ENCODE measurements at places on chromosomes 12 and 14.
A peak's percentile ranks its signal among the peaks of the same experiment; 100 is the strongest.

DNA sequence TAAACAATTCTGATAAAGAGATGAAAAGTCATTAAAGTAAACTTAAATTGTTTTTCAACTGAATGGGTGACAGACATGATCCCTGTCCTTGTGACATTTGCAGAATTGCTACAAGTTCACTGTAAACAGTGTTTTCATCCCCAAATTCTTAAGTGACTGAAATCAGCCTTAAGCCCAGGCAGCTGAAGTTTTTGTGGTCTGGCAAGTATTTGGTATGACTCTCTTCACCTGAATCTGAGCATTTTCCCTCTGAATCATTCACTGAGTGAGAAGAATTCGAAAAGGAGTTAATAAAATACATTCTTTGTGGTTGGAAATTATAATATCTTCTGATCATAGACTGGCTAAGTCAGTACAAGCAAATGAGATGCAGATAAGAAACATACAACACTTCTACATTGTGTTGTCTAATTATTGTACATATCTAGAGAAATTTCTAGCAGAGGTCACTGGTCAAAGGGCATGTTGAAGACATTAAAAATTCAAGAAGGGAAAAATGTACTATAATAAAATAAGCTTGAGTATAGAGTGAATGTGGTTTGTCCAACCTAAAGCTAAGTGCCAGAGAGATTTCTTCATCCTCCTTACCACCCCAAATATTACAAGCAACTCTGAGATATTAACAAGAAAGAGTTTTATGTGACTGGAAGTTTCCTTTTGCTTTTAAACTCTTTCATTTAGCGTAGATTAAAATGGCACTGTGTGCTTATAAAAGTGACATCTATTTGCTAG, 177.8 kb upstream of the DIO2 start:
- DNase-seq = no peak

- DNase-seq = no peak
Measured at GRCh38 chr14:88322504-88323085, 474 bp downstream of the KCNK10 start.

DNA sequence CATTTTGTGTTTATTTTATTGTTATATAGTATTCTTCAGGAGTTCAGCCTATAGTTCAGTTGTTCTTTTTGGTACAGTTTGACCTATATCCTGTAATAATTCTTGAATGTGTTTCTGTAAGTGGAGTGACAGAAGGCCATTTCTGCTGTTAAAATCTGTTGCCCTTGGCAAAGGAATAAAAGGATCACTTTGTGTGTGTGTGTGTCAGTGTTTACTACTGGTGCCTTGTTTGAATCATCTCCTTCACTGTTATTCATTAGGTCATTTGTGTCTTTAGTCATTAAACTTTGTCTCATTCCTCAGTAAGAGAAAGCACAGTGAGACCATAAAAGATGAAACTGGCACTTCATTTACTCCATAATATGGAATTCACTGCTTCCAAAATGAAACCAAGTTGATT, 130.7 kb downstream of the TMTC2 start:
- DNase-seq = no peak

DNA sequence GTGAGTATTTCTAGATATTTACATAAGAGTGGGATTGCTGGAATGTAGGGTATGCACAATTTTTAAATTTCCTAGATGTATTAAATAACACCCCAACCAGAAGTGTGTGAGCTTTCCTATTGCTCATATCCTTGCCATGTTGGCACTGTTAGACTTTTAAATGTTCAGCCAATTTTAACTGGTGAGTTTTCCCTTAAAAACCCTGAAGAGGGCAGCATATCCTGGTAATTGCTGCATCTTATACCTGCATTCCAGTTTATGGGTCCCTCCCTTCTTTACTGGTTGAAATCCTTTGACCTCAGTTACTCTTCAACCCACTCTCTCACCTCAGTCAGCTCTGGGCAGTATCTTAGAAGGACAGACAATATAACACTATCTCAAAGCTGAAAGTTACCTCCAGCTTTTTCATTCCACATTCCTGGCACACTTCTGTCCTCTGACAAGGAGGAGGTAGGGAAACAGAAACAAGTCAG, 270.6 kb downstream of the PAWR start:
- DNase-seq = no peak

GRCh38 chr12:59084511-59085375, 164.4 kb upstream of the LRIG3 start:
- DNase-seq = no peak

DNA sequence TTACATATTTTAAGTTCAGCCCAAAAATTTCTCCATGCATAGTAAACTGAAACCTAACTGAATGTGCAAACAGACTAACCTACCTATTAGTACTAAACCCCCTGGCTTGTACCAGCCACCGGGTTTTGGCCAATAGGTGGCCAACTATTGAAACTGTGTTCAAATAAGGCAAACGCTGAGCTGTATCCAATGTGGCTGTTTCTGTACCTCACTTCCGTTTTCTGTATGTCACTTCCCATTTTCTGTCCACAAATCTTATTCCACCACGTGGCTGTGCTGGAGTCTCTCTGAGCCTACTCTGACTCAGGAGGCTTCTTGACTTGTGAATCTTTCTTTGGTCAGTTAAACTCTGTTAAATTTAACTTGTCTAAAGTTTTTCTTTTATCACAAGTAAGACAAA, 6.0 kb upstream of the FBXO34 start:
- no peak for DNase-seq

DNA sequence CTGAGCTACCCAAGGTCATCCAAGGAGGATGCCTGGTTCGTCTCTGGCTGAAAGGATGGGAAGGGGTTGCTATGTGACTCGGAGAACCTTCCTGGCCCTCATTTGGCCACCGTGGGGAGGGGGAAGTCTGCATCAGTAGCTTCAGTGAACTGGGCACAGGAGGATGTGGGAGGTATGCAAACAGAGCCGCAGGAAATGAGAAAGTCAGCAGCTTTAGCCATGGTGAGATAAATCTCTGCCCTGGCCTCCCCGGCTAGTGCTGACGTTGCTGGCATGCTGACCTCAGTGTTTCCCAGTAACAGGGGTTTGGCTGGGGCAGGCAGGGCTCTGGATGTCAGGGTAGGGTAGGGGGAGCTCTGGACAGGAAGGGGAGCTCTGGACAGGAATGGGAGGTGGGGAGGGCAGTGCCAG, 2.3 kb upstream of the CEBPE start:
- no peak for DNase-seq

DNA sequence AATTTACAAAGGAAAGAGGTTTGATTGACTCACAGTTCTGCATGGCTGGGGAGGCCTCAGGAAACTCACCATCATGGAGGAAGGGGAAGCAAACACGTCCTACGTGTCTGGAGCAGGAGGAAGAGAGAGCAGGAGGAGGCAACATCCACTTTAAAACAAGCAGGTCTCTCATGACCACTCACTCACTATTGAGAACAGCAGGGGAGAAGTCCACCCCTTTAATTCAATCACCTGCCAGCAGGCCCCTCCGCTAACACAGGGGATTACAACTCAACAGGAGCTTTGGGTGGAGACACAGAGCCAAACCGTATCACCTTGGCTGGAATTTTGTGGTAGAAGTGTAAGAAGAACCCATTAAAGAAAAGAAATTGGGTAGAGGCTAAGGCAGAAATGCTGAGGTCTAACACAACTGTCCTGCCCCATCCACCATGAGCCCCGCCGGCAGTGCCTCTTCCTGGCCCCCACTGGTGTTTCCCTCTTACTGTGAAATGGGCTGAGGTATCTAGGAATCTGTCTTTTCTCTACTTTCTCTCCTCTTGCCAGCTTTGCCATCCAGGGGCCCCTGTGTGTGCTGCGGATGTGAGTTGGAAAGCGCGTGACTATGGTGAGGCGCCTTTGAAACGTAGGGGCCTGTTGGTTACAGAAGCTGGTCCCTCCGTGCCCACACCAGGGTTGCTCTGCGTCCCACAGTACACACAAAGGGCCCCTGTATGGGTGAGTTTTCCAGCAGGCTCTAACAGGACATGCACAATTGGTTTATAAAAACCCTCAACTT, 108.0 kb upstream of the TMEM132D start:
- DNase-seq = no peak

- DNase-seq = no peak
Measured at GRCh38 chr12:107310621-107311020, 217.3 kb upstream of the CRY1 start.

DNA sequence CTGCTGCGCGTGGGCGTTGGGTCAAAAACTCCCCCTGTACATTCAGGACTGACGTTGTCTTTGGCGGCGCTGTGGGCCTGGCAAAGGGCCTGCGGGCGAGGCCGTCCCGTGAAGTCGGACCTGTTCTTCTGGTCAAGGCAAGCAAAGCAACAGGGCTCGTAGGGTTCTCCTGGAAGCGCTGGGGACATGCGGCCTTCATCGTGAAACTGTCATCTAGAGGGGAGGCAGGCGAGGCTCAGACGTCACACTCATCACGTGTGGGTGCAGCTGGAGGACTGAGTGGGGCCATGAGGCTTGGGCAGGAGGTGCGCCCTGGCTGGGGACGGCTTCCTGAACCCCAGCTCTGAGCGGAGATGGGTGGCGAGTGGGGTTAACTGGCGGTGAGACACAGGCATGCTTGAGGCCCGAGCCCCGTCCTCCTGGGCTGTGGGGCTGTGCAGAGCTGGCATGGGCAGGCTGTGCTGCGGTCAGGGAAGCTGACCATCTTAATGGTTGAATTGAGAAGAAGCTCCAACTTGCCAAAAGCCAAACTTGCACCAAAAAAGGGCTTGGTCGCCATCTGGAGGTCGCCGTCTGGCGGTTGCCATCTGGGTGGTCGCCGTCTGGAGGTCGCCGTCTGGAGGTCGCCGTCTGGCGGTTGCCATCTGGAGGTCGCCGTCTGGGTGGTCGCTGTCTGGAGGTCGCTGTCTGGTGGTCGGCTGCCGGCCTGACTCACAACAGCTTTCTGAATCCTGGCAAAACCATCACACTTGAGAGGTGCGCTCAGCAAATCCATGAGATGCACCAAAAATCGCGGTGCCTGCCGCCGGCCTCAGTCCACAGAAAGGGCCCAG, 66.2 kb downstream of the NOC4L start:
- no peak for DNase-seq

GRCh38 chr12:5437182-5437583, 5.3 kb downstream of the NTF3 start:
- DNase-seq = no peak

- no peak for DNase-seq
Measured at GRCh38 chr12:82522762-82523161, 163.9 kb upstream of the TMTC2 start.

DNA sequence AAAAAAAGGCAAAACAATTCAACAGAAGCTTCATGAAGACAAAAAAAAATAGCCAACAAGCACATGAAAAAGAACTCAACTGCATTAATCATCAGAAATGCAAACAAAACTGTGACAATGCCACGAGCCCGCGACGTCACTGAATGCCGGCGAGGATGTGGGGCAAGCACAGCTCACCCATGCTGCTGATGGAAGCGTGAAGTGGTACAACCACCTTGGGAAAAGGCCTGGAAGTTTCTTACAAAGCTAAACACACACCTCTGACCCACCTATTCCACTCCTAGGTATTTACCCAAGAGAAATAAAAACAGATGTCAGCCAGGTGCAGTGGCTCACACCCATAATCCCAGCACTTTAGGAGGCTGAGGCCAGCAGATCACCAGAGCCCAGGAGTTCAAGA, 10.5 kb downstream of the BTBD6 start:
- DNase-seq = no peak

DNA sequence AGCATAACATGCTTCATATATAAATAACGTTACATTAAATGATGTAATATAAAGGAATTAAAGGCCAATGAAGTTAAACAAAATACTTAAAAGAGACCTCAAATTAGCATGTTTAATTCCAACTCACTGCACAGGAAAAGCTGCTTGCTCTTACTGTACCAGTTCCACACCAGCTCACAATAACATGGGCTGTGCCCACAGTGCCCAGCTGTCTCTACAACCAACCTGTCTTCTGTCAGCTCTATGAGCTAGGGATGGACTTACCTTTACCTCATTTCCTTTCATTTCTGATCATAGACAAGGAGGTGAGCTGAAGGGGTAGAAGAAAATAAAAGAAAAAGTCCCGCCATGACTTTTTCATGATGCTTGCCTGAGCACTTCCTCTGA, 64.8 kb downstream of the NKX2-1 start:
- no peak for DNase-seq

DNA sequence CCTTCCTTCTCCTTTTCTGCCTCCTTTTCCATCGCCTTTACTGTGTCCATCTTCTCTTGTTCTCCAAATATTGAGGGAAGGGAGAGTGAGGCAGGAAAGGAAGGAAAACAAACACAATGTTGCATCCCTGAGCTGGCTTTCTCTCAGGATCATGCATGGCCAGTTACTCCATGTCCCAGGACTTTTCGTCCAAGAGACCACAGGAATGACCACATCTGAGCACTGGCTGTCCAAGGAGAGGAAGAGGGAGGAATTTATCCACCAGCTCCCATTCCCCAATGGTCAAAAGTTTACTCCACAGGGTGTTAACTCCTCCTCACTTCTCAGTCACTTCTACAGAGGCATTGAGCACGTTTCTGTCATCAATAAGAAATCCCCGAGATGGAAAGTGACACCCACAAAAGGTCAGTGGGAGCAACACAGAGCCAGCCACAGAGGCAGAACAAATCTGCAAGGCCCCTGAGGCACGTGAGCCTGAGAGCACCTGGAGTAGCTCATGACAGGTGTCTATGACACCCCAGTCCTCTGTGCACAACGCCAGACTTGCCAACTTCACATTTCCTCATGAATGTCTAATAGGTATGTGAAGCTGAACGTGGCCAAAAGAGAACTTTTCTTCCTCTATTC, 177.3 kb upstream of the NUDT4 start:
- no peak for DNase-seq

GRCh38 chr12:10957741-10958140, 18.7 kb upstream of the TAS2R14 start:
- DNase-seq = no peak

GRCh38 chr12:54411391-54412241, 7.5 kb downstream of the ITGA5 start:
- peak; percentile 66 for DNase-seq

GRCh38 chr12:119375075-119375882, 40.8 kb downstream of the CCDC60 start:
- DNase-seq = no peak

GRCh38 chr14:100770605-100771120, 44.0 kb downstream of the DLK1 start:
- DNase-seq = no peak

GRCh38 chr12:52358575-52359350, 8.5 kb downstream of the KRT85 start:
- DNase-seq = no peak

DNA sequence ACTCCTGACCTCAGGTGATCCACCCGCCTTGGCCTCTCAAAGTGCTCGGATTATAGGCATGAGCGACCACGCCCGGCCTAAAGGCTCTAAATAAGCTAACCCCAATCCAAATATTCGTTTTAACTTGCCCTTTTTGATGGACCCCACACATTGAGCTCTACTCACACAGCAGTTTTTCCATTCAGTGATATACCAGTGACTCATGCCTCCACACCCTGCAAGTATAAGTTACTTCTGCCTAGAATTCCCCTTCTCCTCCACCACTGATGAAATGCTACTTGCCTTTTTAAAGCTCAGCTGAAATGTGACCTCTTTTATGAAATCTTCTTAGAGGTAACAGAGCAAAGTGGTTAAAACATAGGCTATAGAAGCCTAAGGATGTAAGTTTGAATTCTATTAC, 68.8 kb downstream of the EXOC5 start:
- no peak for DNase-seq

- no peak for DNase-seq
Measured at GRCh38 chr12:82959821-82960220, 273.1 kb downstream of the TMTC2 start.

Measured in stimulated activated CD4-positive, alpha-beta T cell treated with anti-CD3 and anti-CD28 coated beads, TNF-alpha, amount 100 ng/mL, for 48 hours (primary cell).